ENCODE measurements at places on chromosomes 7 and 10.
A peak's percentile ranks its signal among the peaks of the same experiment; 100 is the strongest.

GRCh38 chr7:87128861-87129267 lies 23.4 kb upstream of the DMTF1 start:
- no peak for DNase-seq

GRCh38 chr7:140525743-140526142 lies 46.4 kb upstream of the MKRN1 start:
- peak; percentile 39 for DNase-seq

DNA sequence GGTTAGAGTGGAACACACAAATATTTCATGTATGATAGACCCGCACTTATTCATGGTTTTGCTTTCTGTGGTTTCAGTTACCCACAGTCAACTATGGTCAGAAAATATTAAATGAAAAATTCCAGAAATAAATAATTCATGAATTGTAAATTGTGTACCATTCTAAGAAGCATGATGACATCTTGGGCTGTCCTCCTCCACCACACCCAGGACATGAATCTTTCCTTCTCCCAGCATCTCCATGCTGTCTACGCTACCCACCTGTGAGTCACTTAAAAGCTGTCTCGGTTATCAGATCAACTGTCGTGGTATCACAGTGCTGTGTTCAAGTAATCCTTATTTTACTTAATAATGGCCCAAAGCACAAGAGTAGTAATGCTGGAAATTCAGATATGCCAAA lies 419.6 kb upstream of the NRP1 start:
- DNase-seq: no peak

DNA sequence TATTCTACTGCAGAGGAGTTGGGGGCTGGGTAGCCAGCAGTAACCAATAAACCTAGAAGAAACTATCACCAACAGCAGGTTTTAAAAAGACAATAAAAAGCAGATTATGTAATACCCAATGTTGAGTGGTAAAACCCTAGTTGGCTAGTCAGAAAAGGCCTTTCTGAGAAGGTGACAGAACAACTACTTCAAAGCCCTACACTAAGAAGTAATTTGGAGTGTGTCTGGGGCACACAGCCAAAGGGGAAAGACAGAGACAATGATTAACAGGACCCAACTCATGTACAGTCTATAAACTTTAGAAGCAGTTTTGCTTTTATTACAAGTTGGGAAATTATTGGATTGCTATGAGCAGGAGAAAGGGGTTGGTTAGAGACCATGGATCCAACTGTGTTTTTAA lies 77.2 kb upstream of the TMEM106B start:
- no peak for DNase-seq

GRCh38 chr7:158613481-158613880 lies 25.9 kb upstream of the PTPRN2 start:
- DNase-seq: no peak

GRCh38 chr7:23419160-23419559 lies 51.1 kb downstream of the IGF2BP3 start:
- DNase-seq: no peak

DNA sequence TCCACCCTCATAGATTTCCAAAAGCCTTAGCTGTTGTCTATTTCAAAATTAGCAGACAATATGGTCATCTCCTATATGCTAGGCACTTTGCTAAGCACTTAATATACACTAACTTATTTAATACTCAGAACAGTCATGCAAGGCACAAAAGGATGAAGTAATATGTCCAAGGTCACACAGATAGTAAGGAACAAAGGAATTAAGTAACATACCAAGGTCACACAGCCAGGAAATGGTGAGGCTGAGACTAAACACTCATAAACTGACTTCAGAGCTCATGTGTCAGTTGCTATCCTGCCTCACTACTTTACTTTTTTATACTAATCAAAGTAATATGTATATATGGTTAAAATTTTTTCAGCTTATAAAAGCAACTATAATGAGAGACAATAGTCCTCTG lies 23.6 kb upstream of the HIBADH start:
- DNase-seq: peak; percentile 38

DNA sequence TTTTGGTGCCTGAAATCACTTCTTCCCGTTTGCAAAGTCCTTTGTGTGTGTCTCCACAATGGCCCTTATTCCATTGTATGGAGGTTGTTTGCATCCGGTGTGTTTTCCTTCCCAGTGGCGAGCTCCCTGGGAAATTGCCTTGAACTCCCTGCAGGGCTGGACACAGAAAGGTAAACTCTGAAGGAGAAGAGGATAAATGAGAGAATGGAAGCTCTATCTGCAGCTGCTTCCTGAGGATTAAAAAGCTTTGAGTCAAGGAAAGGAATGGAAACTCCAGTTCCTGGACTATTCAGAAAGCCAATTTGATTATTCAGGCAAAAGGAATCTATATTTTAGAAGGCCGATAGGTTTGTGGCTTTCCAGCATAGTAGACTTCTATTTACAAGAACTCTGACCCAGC lies 4.4 kb upstream of the GRK5 start:
- peak; percentile 38 for DNase-seq

- no peak for DNase-seq
Measured at GRCh38 chr10:23194966-23195845, 3.1 kb downstream of the PTF1A start.

GRCh38 chr10:61001731-61002122 lies 57.7 kb upstream of the RHOBTB1 start:
- DNase-seq: no peak

DNA sequence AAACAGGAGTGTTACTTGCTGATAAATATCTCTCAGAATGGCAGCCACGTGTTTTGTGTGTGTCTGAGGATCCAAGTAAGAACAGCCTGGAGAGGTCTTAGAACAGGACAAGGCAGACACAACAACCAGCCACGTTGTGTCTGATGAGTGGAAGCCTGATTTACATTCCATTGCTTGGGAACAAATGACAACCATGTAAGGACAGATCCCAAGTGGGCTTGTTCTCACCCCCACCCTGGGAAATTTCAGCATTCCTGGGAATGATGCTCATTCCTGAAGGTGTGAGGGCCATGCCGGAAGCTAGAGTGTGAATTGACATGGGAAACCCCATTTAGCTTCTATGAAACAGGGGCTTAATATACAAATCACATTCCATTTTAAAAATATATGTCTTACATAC lies 35.9 kb downstream of the IL6 start:
- no peak for DNase-seq

GRCh38 chr10:62651341-62651740 lies 153.2 kb upstream of the ADO start:
- peak; percentile 35 for DNase-seq

- no peak for DNase-seq
Measured at GRCh38 chr7:65910237-65910636, 37.4 kb downstream of the VKORC1L1 start.

- DNase-seq: no peak
Measured at GRCh38 chr10:74207691-74208480, 56.9 kb downstream of the ADK start.

GRCh38 chr7:139737221-139738100 lies 40.3 kb downstream of the HIPK2 start:
- peak; percentile 76 for DNase-seq

DNA sequence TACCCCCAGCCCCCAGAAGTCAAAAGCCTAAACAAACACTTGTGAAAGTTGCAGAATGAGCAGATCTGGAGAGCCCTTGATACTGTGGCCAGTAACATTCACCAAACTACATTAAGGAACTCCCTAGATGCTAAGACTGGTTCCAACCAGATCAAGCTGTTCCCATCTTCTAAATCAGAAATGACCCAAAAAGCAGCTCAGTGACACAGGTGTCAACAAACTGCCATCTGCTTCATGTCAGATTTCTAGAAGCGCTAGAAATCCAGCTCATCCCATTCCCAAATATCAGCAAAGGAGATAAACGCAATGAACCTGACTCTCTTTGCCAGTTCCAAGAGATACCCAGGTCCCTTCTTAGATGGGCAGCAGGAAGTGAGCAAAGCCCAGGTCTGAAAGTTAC lies 90.6 kb downstream of the GFRA1 start:
- DNase-seq: no peak

GRCh38 chr7:112788778-112789343 lies 1.3 kb downstream of the TMEM168 start:
- DNase-seq: no peak

GRCh38 chr7:55964261-55965099 lies at the start of gene NIPSNAP2:
TSS of gene NIPSNAP2 (plus strand) at chr7:55964585. CDS start at chr7:55964610, 25 bp downstream.
- DNase-seq: peak; percentile 44

DNA sequence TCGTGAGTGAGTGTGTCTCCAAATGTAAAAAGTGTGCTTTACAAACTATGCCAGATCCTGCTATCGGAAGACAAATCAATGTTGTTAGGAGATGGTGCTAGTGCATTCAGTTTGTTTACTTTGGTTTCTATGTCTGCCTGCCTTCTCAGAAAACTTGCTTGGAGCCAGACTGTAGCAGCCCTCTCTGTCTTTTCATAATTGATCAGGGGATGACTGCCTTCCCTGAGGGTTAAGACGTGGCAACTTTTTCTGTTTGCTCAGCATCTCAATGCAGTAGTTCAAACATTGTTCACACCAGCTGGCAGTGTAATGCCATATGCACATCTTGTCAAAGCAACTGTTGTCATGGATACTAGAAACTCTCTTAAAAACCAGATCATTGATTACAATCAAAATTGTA lies 118.5 kb downstream of the FOXP2 start:
- no peak for DNase-seq

- no peak for DNase-seq
Measured at GRCh38 chr7:142331941-142332340, 74.1 kb upstream of the PRSS58 start.

GRCh38 chr10:109178591-109178990 lies 744.7 kb downstream of the XPNPEP1 start:
- DNase-seq: no peak

- no peak for DNase-seq
Measured at GRCh38 chr7:158539711-158540146, 47.9 kb downstream of the PTPRN2 start.

GRCh38 chr7:15828881-15829280 lies 142.4 kb upstream of the MEOX2 start:
- no peak for DNase-seq

DNA sequence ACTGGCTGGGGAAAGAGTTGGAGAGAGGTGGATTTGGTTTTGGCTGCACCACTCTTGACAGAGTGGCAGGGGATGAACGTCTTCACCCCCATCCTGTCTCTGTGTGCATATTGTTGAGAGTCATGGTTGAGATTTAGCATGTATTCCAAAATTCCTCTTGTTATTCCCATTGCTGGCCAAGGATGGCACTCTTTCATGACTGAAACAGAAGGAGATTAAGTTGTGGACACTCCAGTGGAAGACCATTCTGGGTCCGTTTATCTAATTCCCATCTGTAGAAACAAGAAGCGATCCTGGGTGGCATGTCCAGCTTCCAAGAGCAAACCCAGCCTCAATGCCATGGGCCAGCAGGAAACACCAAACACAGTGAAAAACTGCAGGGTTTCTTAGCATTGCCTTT lies 469.0 kb upstream of the IGFBP3 start:
- DNase-seq: no peak

DNA sequence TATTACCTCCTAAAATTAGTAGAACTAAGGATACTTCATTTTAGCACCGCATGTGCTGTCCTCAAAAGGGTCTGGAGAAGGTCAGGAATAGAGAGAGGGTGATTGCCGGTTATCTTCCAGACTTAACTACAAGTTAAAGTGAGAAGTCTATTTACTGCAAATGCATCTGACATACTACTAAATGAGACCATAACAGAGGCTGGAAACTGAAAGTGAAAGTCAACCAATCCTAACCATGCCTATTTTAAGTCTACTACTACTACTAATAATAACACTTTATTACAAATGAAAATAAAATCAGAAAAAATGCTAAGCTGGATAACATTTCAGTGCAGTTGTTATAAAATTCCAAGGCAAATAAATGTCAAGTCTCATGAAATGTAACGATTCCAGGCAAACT lies 244.7 kb downstream of the KIF20B start:
- peak; percentile 9 for DNase-seq

GRCh38 chr10:19767876-19768275 lies 48.4 kb upstream of the PLXDC2 start:
- no peak for DNase-seq

GRCh38 chr10:49183596-49184542 lies 4.3 kb downstream of the TMEM273 start:
- no peak for DNase-seq

GRCh38 chr7:33039257-33039902 lies 23.2 kb downstream of the NT5C3A start:
- DNase-seq: peak; percentile 36

DNA sequence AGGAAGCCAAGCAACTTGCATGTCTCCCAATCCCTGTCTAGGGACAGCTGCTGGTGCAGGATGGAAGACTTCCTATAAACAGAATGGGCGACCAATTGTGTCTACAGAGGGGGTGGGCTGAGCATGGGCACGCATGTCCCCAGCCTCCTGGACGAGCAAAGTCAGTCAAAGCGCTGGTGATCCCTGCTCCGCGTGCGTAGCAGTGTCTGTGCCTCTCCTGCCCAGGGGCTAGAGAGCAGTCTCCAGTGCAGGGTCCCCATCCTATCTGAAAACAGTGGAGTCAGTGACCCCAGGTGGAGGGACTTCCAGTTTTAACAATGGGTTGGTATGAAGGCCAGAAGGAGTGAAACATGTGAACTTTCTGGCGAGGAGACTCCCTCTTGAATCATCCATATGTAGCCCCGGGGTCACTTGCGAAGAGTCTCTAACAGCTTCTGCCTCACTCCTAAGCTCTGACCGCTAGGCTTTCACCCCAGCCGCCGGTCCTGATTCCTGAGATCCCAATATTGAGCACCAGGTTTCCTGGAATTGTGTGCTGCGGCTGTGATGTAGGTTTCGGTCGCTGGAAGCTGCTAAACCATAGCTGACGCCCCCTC lies 714 bp upstream of the CASP2 start:
- no peak for DNase-seq

GRCh38 chr10:77552252-77552651 lies 85.4 kb downstream of the KCNMA1 start:
- DNase-seq: no peak

DNA sequence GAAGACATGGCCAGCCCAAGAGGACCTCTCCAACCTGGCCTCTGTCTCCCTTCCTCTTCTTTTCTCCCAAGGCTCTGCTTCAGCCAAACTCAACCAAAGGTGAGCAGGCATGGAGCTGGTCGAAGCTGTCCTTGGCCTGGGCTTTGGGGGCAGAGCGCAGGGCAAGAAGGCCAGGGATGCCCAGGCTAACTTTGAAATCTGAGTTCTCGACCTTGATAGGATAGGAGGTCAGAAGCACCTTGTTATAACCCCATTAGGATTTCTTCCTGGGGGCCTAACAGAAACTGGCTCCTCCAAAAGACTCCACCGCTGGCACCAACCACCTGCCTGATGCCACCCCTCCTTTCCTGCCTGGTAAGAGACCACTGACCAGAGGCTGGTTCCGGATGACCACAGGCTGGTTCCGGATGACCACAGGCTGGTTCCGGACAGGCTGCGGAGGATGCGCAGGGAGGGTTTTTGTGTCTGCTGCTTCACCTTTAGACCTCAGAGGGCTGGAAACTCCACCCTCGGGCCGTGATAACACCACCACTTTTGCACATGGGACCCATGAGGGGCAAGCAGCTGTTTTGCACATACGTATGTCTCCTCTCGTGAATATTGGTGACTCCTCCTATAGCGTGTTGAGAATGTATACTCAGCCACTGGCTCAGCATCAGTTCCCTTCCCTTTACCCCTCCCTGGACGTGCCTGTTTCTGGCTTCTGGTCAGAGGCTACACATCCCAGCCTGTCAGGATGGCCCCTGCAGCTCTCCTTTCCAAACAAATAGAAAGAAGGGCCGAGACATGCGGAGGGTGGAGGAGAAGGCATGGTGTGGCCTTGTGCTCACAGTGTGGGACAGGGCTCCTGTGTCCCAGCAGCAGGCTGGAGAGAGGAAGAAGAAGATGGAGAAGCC lies 140.1 kb downstream of the DNAJB6 start:
- no peak for DNase-seq
